Omental fat pad (tissue), 4 donors: ENCODE measurements at places on chromosomes 5 and 9. TPM values are rescaled to one million over a fixed set of nuclear protein-coding genes. Genes with fewer than 3 reads are reported as not detected.

Gene SAXO1
- not detected for total RNA-seq

- no peak for DNase-seq
These were observed 574.5 kb upstream of the ARRDC3 start for GRCh38 chr5:91957666-91958065.

GRCh38 chr9:95887926-95888497 lies 12.5 kb downstream of the ERCC6L2 start:
- no peak for DNase-seq

Gene ANKRD18B
- not detected for total RNA-seq
